Peyer's patch (tissue), 4 donors: ENCODE measurements at places on chromosomes 7 and 10. TPM values are rescaled to one million over a fixed set of nuclear protein-coding genes. Genes with fewer than 3 reads are reported as not detected.

Gene LBX1
- not detected for total RNA-seq

DNA sequence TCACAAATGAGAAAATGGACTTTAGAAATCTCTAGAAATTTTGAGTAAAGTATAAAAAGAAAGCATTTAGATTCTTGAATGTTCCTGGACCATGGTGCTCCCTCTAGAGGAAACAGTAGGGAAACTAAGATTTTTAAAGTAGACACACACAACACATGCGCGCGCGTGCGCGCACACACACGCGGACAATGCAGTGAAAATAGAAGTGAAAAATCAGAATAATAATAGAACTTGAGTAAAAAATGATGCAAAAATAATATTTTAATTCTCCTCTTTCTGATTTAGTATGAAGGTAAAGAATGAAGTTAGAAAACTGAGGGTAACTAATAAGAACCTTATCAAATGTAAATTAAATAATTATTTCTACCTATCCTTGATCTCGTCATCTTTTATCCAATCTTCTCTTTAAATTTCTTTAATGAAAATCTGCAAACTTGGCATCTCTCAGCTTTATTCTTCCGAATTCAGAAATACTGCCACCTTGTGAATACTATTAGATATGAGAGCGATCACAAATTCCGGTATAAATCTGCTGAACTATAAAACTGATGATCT, 117.0 kb upstream of the AMPH start:
- no peaks in the 10 kb centered on the region for H3K4me1 ChIP-seq
- H3K4me3 ChIP-seq, result no peak overlapping the region
- H3K27me3 ChIP-seq, result no peaks in the 10 kb centered on the region
- no peak overlapping the region for H3K27ac ChIP-seq
- no peak for DNase-seq

DNA sequence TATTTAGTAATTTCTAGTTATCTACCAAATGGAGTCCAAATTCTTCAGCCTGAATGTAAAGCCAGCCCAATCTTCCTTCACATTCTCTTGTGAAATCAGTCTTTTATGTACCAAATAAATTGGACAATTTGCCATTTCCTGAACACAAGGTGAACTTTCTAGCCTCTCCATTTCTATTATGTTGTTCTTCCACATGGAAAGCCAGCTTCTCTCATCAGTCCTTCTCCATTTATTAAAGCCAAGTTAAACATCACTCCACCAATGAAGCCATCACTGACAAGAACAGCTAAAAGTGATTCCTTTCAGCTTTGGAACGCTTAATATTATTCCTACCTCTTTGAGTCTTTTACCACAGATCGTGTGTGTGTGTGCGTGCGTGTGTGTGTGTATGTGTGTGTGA, 88.4 kb downstream of the VPS41 start:
- no peak overlapping the region for H3K27ac ChIP-seq
- no peak for DNase-seq
- no peaks in the 10 kb centered on the region for H3K4me1 ChIP-seq
- peaks cover 9% of the 10 kb centered on the region for H3K36me3 ChIP-seq
- H3K27me3 ChIP-seq, result no peaks in the 10 kb centered on the region
- no peak overlapping the region for H3K4me3 ChIP-seq

GRCh38 chr7:90401989-90402388, 1.3 kb upstream of the CLDN12 start:
- no peaks in the 10 kb centered on the region for H3K27me3 ChIP-seq
- no peak overlapping the region for H3K4me3 ChIP-seq
- no peaks in the 10 kb centered on the region for H3K4me1 ChIP-seq
- peak overlapping the region; percentile 34 for H3K27ac ChIP-seq

DNA sequence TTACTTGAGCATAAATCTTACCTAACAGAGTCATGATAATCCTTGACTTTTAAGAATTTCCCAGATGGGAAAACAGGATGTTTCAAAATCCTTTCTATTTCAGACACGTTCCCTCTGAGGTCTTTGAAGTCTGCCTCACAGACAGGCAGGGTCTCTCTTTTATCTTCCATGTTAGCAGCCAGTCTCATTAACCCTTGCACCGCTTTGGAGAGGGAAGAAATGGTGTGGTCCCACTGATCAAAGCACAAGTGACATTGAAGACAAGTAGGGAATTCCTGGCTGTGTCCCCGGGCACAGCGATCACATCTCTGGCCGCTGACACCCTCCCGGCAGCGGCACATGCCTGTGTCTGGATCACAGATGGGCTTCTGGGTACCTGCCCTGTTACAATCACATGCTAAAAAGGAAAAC, 52.7 kb upstream of the LAMB1 start:
- no peak overlapping the region for H3K4me3 ChIP-seq
- H3K27me3 ChIP-seq, result no peaks in the 10 kb centered on the region
- H3K36me3 ChIP-seq, result no peaks in the 10 kb centered on the region
- DNase-seq, result no peak

DNA sequence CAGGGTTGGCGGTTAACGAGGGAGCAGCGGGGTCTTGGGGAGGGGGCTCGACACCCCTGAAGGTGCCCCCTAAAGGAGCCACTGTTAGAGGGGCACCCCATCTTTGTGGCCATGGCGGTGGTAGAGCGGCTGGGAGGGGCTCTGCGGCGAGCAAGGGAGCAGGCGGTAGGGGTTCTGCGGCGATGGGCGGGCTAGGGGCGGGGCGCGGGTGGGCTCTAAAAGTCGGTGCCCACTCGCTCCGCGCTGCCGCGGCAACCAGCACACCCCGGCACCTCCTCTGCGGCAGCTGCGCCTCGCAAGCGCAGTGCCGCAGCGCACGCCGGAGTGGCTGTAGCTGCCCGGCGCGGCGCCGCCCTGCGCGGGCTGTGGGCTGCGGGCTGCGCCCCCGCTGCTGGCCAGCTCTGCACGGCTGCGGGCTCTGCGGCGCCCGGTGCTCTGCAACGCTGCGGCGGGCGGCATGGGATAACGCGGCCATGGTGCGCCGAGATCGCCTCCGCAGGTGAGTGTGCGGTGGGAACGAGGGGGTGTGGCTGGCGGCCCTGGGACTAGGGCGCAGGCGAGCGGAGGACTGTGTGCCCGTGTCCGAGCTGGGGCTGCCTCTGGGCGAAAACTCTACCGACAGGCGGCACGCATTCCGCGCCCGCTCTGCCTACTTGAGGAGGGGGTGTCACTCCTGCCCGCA, at the start of gene MEST:
MEST (plus strand) TSS at position 245 of the 682 bp plus-strand sequence; CDS start at position 474, 229 bp downstream.
- no peaks in the 10 kb centered on the region for H3K4me1 ChIP-seq
- peak within 1 kb of the TSS; percentile 50 for H3K4me3 ChIP-seq
- H3K36me3 ChIP-seq, result no peaks in the 10 kb centered on the region
- no peaks in the 10 kb centered on the region for H3K27me3 ChIP-seq
- H3K27ac ChIP-seq, result no peak within 1 kb of the TSS
- no peak for DNase-seq

GRCh38 chr10:78455811-78456210, 422.1 kb downstream of the RPS24 start:
- DNase-seq, result no peak
- H3K27me3 ChIP-seq, result no peaks in the 10 kb centered on the region
- H3K4me1 ChIP-seq, result no peaks in the 10 kb centered on the region
- H3K27ac ChIP-seq, result no peak overlapping the region
- H3K36me3 ChIP-seq, result no peaks in the 10 kb centered on the region

Gene MOGAT3
- 91.4 TPM for total RNA-seq

- no peak overlapping the region for H3K4me3 ChIP-seq
- DNase-seq, result no peak
- H3K36me3 ChIP-seq, result no peaks in the 10 kb centered on the region
- no peak overlapping the region for H3K27ac ChIP-seq
Measured at GRCh38 chr10:70827086-70827757, 11.5 kb downstream of the SGPL1 start.
